ENCODE measurements at places on chromosomes 7 and 10.

DNA sequence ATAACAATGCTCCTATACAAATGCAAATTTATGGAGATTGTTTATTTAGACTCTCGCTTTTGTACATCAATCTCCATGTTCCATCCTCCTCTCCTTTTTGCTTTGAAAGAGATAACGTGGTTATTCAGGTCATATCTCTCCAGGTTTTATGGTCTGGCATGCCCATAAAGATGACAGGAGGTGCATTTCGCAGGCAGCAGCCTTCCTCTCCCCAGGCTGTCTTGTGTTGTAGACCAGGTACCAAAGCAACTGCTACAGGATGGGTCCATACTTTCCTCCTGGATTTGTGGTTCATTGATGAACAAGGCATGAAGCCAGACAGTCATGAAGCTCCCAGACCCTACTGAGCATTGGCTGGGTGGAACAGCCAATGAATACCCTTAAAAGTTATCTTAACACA lies 400.2 kb upstream of the NPVF start:
- DNase-seq, result no peak

- no peak for DNase-seq
Measured at GRCh38 chr7:13282377-13282980, 595.0 kb downstream of the ARL4A start.

DNA sequence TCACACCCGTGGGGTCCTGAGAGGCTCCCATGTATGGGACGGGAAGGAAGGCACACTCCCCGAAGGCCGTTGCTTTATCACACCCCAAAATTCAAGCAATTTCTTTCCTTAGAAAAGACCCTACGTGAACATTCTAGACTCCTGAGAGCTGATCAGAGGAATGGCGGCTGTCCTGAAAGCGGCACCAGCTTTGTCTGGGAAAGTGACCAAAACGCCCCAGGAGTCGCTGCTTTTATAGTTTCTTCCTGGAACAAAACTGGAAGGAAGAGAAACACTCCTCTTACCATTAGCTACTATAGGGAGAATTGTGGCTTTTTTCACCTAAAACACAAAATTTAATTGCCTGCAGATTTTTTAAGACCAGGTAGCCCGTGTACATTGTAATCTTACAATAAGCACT lies 261.8 kb upstream of the RNF32 start:
- no peak for DNase-seq

DNA sequence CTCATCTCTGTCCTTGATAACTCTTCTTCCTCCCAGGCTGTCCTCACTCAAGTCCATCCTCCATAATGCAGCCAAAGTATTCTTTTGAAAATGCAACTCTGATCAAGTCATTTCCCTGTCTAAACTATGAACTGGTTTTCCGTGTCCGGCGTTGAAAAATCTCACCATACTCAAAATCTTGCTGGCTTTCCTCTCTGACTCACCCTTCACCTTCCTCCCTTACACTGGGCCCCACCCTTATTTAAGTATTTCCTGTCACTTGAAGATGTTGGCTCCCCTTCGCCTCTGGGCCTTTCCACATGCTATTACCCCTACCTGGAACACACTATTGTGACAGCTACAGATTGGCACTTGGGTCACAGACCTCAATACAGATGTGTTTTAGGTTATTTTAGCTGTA lies 515.6 kb downstream of the INHBA start:
- DNase-seq, result no peak

- no peak for DNase-seq
Measured at GRCh38 chr10:97228130-97228774, 42.5 kb upstream of the SLIT1 start.

DNA sequence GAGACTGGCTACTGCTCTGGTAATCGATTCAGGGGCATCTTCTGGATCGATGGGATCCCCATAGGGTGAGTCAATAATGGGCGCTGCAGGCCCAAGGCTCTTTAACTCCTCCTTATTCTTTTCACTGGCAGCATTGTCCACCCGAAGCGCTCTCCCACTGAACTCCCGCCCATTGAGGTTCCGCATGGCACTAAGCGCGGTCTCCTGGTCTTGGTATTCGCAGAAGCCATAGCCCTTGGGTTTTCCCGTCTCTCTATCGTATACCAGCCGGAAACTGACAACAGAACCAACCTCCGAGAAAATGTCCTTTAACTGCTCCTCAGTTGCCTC lies 285 bp downstream of the CSTF2T start:
- no peak for DNase-seq
